Activated CD8-positive, alpha-beta memory T cell treated with anti-CD3 and anti-CD28 coated beads, Interleukin-2, amount 10 ng/mL, durations not matched to agents 7 days and 5 days (primary cell): ENCODE measurements at places on chromosomes 4 and X. TPM values are rescaled to one million over a fixed set of nuclear protein-coding genes. Genes with fewer than 3 reads are reported as not detected.
A peak's percentile ranks its signal among the peaks of the same experiment; 100 is the strongest.

The OPRPN gene
- not detected for total RNA-seq

The TMPRSS11A gene
- not detected for total RNA-seq

The GBA3 gene
- not detected for total RNA-seq

The SYP gene
- total RNA-seq: 1.9 TPM

The ERCC6L gene
- 13.4 TPM for total RNA-seq

The DSPP gene
- total RNA-seq: not detected

The IL1RAPL1 gene
- not detected for total RNA-seq

The TRIML2 gene
- not detected for total RNA-seq

- no peak for DNase-seq
Observed at GRCh38 chrX:69489625-69490024, 14.5 kb upstream of the NALF2 start.

DNA sequence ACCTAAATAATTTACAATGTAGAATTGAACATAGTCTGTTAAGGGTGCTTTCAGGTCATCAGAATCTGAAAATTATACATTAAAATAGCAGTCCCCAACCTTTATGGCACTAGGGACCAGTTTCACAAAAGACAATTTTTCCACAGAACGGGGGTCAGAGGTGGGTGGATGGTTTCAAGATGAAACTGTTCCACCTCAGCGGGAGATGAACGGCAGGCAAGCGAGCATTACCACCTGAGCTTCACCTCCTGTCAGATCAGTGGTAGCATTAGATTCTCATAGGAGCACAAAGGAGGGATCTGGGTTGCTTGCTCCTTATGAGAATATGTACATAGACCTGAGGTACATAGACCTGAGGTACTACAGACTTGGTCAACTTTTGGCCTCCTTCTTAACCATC is 29.0 kb downstream of the LRBA start:
- no peak for DNase-seq

GRCh38 chrX:101029665-101030064 is 22.2 kb downstream of the TRMT2B start:
- no peak for DNase-seq

- DNase-seq: no peak
Observed at GRCh38 chr4:45283352-45283751, 557.0 kb upstream of the GNPDA2 start.

DNA sequence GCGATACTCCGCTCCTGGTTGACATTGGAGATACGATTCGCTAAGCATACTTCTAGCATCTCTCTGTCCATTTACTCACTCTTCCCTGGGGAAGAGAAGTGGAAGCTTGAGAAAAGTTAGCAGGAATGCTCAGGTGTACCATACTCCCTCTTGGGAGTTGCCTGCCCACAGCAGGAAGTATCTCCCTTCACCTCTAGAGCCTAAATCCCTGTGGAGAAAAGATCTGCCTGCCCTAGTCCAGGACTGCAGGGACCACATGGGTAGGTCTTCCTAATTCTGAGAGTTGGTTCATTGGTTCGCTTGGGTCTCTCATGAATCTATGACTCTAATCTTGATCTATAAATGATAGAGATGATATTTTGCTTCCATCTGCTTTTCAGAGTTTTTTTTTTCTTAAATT is 26.3 kb upstream of the MAPK10 start:
- no peak for DNase-seq

DNA sequence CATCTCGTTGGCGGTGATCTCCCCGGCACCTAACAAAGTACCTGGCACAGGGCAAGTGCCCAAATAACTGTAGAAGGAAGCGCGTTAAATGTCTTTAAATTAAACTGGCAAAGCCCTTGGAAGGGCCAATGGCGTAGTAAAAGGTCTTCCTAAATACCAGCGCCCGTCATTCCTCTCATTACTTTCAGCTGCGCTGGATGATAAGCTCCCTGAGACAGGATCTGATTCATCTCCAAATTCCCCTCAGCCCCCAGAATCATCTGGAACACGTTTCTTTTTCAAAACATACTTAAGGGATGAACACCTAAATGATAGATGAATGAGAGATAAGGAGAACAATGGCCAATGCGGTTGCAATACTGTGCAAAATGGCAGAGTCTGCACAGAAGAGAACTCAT is 95.1 kb downstream of the AFAP1 start:
- no peak for DNase-seq

DNA sequence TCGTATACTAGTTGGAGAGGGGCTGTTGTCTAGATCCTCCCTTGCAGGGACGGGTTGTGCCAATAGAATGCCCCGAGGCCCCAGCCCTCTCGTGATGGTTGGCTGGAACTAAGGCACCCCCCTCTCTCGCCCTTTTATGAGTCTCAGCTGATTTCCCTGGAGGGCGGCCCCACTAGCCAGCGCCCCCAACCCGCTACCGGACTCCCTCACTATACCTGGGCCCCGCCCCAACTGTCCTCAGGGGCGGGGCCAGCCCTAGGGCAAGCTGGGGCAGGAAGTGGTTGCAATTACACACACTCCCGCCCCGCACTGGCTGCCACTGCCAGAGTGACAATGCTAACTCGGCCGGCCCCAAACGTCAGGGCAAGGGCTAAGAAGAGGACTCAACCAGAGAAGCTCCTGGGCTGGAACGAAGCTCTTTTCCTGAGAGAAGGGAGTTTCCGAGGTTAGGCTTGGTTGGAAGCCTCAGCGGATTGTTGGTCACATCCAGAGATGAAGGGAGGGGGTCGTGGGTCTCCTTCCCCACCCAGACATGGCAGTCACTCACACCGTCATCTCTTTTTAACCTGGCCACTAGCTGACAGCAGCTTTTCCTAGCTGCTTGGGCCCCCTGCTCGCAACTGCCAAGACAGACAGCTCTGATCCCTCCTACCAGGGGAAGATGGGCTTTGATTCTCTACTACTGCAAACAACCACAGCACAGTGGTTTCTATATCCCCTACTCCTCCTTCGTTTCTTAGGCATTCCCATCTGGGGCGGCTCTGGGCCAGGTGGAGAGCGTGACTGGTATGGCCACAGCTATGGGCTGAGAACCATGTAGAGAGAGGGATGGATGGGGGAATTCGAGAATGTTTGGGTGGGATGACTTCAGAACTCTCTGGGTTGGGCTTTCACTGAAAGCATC is 21.0 kb upstream of the BCORL1 start:
- DNase-seq: peak; percentile 88

DNA sequence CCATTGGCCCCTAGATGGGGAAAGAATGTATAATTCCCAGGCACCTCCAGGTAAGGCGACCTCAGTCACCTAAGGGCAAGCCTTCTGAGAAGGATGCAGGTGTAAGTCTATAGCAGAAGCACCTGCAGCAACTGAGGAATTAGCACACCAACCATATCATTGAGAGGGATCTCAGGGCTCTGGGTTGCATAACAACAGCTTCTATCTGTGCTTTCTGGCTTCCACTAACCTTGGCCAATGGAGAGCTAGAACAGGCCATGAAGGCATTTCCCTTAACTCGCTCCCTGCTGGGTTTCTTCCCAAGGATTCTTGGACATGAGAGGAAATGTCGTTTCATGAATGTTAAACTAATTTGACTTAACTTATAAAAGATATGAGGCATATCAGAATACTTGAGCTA is 177.8 kb upstream of the GK2 start:
- no peak for DNase-seq
